ENCODE measurements at places on chromosomes 1 and 21.

DNA sequence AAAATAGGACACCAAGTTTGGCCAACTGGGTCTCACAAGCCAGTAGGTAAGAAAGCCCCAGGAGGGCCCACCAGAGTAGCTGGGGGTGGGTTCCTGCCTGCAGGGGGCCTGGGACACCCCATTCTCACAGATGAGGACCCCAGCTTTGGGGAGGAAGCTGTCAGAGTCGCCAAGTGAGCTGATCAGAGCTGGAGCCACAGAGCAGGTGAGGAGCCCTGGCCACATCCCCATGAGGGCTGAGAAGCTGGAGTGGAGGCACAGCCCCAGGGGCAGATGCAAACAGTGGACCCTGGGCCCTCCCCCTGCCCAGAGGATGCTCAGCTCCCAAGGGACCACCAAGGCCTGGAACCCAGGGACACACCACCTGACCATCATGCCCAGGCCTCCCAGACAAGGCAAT, 8.6 kb upstream of the ZNF670 start:
- no peak for DNase-seq

DNA sequence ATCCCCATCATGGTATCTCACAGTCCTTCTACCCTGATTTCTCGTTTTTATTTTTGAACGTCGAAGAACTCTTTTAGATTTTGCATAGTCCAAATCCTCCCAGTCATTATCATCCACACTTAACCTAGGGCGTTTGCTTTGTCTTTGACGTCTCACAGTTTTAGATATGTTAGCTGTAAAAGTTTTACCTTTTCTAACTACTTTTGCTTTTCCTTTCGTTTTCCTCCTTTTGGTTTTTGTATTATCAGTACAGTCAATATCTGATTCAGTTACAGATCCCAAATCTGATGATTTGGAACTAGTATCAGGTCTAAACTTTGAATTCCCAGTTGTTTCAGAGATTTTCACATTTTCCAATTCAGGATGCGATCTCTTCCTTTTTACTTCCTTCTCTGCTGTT, 13.1 kb upstream of the PSMG1 start:
- DNase-seq = no peak

DNA sequence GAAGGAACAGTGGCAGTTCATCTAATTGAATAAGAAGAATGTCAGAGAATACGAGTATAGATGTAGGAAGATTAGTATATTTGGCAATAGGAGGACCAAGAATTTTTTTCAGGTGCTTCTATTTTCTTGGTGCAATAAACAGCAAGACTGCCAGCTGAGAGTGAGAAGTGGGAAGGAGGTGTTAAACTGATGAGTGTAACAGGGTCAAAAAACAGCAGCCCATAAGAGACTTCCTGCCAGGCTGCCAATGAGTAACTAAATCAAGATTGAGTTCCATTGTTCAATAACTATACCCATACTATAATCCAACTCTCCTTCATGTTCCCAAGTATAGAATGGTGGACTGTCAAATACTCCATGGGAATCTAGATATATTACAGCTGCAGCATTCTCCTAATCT, 28.7 kb downstream of the LYST start:
- no peak for DNase-seq

DNA sequence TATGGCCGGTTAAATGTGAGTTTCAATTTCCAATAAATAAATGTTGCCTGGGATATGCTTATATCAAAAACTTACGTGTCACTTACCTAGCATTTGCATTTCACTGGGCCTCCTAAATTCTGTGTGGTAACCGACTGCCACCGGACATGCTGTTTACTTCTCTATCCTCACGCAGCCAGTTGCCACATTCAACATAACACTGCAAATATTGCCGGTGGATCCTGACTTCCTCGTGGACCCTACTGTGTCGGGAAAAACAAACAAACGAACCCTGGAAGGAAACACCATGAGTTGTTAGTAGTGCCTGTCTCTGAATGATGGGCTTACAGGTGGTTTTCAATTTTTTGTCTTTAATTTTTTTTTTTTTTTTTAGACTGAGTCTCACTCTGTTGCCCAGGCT, 54.1 kb downstream of the RIPK4 start:
- DNase-seq = no peak

Measured in NCI-H1417 treated with DMSO at 0.1 percent for 48 hours (cell line).